ENCODE measurements at places on chromosomes 13 and 19. TPM values are rescaled to one million over a fixed set of nuclear protein-coding genes. Genes with fewer than 3 reads are reported as not detected.

- no peak for DNase-seq
Observed at GRCh38 chr19:38162632-38163031, 61.4 kb downstream of the DPF1 start.

The PEX11G gene
- 1.9 TPM for total RNA-seq

DNA sequence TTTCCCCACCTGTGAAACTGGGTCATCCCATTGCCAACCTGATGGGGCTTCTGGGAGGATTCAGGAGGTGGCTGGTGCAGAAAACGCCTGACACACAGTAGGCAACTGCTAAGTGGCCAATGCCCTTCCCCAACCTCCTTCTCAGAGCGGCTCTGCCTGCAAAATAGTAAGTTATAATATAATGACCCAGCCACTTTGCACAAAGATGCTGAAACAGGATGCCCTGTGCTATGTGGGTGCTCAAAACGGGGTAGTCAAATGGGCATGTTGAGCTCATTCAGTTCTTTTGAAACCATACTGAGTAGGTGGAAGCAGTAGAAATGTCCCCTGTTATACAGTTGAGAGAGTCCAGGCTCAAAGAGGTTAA is 507 bp downstream of the MARCHF2 start:
- no peak for DNase-seq

The NLRP12 gene
- 0.57 TPM for total RNA-seq

DNA sequence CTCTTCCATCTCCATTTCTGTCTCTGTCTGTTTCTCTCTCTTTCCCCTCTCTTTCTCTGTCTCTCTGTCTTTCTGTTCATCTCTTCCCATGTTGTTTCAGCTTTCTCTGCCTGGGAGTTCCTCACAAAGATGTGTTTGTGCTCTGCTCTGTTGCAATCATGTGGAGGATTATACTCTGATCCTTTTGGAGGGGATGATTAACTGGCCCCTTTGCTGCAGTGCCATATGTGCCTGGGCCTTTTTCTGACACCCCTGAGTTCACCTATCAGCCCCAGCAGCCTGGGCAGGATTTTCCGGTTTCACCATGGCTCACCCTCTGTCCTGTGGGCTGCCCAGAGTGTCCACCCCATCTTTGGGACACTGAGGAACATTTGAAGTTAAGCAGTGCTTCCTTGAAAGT is 9.0 kb upstream of the TEX26 start:
- DNase-seq = no peak

GRCh38 chr19:17686592-17687024 is 1.5 kb downstream of the UNC13A start:
- no peak for DNase-seq

GRCh38 chr13:30932481-30933353 is at the start of gene TEX26:
TEX26 (plus strand) TSS chr13:30932656; CDS start chr13:30932716, 60 bp downstream.
- DNase-seq = no peak

- no peak for DNase-seq
Observed at GRCh38 chr13:47232516-47232915, 335.7 kb upstream of the HTR2A start.
